RWPE1 (cell line): ENCODE measurements at places on chromosomes 4 and X.

DNA sequence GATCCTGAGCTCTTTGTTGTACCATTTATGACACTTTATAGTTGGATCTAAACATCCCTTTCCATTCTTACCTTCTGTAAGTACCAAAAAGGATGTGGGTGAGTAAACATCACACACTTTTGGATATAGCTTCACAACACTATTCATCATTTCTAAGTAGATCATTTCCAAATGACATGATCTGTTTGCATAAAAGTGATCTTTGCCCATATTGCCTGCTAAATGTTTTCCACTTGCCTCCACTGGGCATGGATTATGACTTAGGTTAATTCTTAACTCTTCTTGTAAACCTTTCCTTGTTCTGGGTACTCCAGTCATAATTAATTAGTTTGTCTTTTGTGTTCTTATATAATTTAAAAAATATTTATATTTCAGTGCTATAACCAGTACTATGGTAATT lies 244.9 kb upstream of the AGA start:
- no peak for DNase-seq

DNA sequence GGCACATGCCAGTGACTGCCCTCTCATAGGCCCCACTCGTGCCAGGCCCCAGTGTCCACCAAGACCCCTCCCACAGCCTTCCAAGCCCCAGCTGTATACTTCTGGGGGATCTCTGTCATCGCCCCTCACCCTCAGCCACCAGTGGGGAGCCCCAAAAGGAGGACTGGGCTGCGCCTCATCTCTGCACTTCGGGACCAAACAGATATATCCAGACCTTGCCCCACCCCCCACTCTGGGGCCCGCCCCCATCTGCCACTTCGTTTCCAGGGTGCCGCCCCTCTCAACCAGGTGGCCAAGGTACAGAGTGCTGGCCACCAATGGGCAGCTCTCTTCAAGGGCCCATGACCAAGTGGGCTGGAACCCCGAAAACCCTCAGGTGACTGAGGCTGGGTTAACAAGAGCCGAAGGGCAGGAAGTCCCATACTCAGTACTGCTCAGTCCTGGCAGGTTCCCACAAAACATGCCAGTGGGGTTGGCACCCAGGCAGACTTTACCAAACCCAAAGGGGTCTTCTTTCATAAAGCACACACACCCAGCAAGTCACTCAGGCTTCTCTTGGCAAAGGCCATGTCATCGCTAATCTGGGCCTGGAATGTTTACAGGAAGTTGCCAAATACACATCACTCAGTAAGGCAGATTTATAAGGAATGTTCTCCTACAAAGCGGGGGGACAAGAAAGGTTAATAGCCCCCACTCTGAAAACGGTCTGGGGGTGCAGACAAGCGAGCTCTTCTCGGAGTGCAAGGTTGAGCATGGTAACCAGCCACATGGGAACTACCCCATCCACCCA lies 4.4 kb downstream of the ZFYVE28 start:
- DNase-seq, result no peak

- DNase-seq, result no peak
Observed at GRCh38 chrX:153601511-153602110, 2.7 kb upstream of the CCNQ start.

DNA sequence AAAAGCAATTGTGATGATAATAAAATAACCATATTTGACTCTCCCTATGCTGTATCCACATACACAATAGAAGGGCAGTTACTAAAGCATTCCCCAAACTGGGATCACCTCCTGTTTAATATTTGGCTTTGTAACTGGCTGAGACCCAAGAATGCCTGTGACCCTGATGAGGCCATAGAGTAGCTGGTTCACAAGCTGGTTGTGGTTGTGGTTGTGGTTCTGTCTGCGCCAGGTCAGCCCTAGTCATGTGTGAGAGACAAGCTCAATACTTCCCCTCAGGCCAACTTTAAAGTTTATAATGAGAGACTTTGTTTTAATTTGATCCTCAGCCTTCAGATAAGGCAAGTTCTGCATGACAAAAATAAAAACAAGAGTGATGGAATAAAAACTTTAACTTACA lies 209.9 kb downstream of the PARM1 start:
- no peak for DNase-seq

DNA sequence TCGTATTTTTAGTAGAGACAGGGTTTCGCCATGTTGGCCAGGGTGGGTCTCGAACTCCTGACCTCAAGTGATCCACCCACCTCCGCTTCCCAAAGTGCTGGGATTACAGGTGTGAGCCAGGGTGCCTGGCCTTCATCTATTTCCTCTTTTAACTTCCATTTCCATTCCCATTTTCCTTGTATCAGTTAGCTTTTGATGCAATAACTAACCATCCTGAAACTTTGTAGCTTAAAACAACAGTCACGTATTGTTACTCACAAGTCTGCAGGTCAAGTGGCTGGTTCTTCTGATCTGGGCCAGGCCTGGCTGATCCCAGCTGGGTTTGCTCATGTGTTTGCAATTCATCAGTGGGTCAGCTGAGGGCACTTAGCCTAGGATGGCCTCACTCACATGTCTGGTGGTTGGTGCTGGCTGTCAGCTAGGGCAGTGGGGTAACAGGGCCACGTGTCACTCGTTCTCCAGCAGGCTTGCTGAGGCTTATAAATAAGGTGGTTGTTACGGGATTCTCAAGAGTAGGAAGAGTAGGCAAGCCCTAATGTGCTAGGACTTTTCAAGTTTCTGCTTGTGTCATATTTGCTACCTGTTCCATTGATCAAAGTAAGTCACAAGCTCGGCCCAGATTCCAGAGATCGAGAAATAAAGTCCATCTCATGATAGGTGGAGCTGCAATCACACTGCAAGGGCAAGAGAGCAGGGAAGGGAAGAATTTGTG lies 88.2 kb downstream of the SOWAHB start:
- no peak for DNase-seq

GRCh38 chrX:19750783-19751467 lies 136.5 kb downstream of the SH3KBP1 start:
- no peak for DNase-seq

- peak; percentile 18 for DNase-seq
Observed at GRCh38 chrX:54786967-54787366, 11.1 kb downstream of the ITIH6 start.

- DNase-seq, result no peak
Observed at GRCh38 chr4:162117051-162117450, 46.7 kb downstream of the FSTL5 start.

GRCh38 chr4:73684097-73684496 lies 56.3 kb upstream of the CXCL8 start:
- no peak for DNase-seq

GRCh38 chr4:140856621-140857062 lies 100.5 kb upstream of the TBC1D9 start:
- peak; percentile 85 for DNase-seq

DNA sequence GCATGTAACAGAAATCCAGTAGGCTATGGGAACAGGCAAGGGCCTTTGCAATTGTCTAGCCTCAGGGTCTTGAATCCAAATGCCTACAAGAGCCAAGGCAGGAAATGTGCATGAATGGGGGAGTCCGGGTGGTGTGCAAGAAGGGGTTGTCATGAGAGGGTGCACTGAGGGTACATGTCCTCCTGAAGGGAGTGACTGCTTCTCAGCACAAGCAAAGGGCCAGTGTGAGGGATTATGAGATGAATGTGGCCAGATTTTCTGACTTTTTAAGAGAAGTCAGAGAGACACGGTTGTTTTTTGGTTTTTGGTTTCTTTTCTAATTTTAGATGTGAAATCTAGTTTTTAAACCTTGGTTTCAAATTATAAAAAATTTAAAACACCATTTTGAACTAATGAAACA lies 76.5 kb upstream of the LSM6 start:
- DNase-seq, result no peak
